ENCODE measurements at places on chromosomes 16 and 17. TPM values are rescaled to one million over a fixed set of nuclear protein-coding genes. Genes with fewer than 3 reads are reported as not detected.

NTN1 gene
- not detected for total RNA-seq

HS3ST3A1 gene
- total RNA-seq, result 8.3 TPM

SLC9A5 gene
- 1.3 TPM for total RNA-seq

TPSAB1 gene
- total RNA-seq, result not detected
